ENCODE measurements at places on chromosomes 5 and 9. TPM values are rescaled to one million over a fixed set of nuclear protein-coding genes. Genes with fewer than 3 reads are reported as not detected.
A peak's percentile ranks its signal among the peaks of the same experiment; 100 is the strongest.

- peaks cover 3% of the 10 kb centered on the region for H3K27me3 ChIP-seq
- no peaks in the 10 kb centered on the region for H3K4me1 ChIP-seq
- DNase-seq: no peak
- peaks cover 7% of the 10 kb centered on the region for H3K36me3 ChIP-seq
- H3K4me3 ChIP-seq: no peak overlapping the region
- H3K27ac ChIP-seq: no peak overlapping the region
Observed at GRCh38 chr5:142396436-142397038, 71.7 kb upstream of the SPRY4 start.

GRCh38 chr9:123472862-123473614 is 117.0 kb downstream of the CRB2 start:
- H3K27ac ChIP-seq: no peak overlapping the region
- H3K36me3 ChIP-seq: no peaks in the 10 kb centered on the region
- H3K4me1 ChIP-seq: no peaks in the 10 kb centered on the region
- no peak overlapping the region for H3K4me3 ChIP-seq
- H3K27me3 ChIP-seq: no peaks in the 10 kb centered on the region

GRCh38 chr9:134317790-134318414 is 8.4 kb upstream of the RXRA start:
- H3K4me1 ChIP-seq: no peaks in the 10 kb centered on the region
- no peaks in the 10 kb centered on the region for H3K36me3 ChIP-seq
- peaks cover 14% of the 10 kb centered on the region for H3K27me3 ChIP-seq
- no peak for DNase-seq
- H3K4me3 ChIP-seq: no peak overlapping the region

DNA sequence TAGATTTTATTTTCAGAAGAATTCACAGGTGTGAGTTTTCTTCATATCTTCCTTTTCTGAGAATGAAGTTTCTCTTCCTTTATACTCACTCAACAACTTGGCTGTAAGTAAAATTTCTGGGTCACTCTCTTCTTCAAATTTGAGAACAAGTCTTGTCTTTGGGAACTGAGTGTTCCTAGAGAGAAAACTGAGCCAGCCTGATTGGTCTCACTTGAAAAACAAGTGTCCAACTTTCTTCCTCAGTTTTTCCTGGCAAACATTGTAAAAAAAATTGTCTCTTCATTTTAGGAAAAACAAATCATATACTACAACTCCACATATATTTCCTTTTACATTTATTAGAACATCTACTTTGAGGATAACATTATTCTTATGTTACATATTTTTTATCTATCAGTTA is 156.1 kb upstream of the GHR start:
- H3K27me3 ChIP-seq: peaks cover 2% of the 10 kb centered on the region
- DNase-seq: no peak
- no peak overlapping the region for H3K4me3 ChIP-seq
- no peak overlapping the region for H3K27ac ChIP-seq

DNA sequence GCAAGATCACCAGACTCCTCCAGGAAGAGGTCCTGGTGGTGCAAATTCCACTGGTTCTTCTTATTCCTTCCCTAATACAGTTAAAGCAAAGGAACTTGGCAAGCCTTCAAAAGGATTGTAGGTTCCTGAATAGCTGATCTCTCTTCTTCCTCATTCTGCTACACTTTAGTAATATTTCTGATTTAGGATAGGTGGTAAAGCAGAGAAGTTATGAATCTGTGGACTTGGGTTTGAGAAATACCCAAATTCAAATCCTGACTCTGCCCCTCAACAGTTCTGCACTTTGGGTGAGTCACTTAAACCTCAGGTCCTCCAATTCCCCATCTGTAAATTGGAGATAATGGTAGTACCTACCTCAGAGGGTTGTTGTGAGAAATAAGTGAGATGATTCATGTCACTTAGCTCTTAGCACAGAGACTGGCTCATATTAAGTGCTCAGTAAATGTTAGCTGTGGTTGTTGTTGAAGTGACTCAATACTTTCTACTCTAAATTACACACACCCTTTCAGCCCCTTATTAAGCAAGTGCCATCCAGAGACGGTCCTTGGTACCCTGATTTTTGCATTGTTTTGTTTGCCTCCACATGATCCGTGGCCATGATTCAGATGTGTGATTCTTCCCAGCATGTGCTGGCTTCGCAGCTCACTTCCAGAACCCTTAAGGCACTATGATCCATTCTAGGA is 5.2 kb downstream of the SH3RF2 start:
- no peaks in the 10 kb centered on the region for H3K36me3 ChIP-seq
- peaks cover 52% of the 10 kb centered on the region for H3K27me3 ChIP-seq
- no peak for DNase-seq
- no peak overlapping the region for H3K27ac ChIP-seq
- H3K4me1 ChIP-seq: peaks cover 62% of the 10 kb centered on the region

DNA sequence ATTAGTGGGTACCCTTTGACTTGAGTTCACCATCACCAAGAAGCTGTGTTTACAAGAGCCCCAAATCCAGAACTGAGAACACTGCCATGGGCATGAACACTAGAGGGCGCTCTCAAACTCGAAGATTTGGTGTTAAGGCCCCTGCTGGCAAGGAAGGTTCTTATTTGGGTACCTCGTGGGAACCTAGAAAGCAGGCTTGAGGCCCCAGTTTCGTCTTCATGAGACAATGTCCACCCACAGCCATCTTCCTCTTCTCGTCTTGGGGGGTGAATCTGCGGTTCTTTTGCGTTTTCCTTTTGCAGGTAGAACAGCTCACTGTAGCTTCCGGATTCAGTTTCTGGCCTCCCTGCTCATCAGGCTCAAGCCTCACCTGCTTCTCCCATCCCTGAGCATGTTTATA is 184.0 kb downstream of the SEMA5A start:
- peaks cover 23% of the 10 kb centered on the region for H3K4me1 ChIP-seq
- H3K27me3 ChIP-seq: no peaks in the 10 kb centered on the region
- H3K4me3 ChIP-seq: no peak overlapping the region
- no peaks in the 10 kb centered on the region for H3K36me3 ChIP-seq
- peak overlapping the region; percentile 45 for H3K27ac ChIP-seq

DNA sequence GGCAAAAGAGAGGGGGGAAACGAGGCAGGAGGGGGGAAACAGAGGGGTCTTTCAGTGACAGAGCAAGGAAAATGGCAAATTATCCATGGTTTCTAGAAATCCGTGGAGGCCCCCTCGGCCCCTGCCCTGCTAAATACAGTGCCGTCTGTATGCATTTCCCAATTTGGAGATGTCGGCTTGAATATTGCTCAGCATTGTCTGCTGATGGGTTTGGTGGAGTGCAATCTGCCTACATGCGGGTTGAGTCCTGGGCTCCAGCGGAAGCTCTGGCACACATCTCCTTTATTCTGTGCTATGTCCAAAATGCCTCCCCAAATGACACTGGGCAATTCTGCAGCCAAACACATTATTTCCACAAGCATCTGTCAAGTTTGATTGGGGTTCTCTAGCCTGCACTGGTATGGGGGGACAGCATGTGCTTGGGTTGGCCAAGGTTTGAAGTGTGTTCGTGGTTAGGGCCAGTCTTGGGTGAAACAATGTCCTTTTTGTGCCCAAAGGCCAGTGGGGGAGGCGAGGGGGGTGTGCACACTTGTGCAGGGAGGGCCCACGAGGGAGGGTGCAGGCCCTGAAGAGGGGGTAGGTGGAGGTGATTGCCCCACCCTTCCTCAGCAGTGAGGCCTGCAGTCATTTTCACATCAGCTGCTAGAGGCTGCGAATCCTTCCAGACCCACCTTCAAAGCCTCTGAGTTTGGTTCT is 6.2 kb upstream of the NEUROG1 start:
- no peak for DNase-seq
- H3K27ac ChIP-seq: no peak overlapping the region
- H3K27me3 ChIP-seq: peaks cover 91% of the 10 kb centered on the region
- H3K4me1 ChIP-seq: peaks cover 13% of the 10 kb centered on the region
- H3K4me3 ChIP-seq: no peak overlapping the region

DNA sequence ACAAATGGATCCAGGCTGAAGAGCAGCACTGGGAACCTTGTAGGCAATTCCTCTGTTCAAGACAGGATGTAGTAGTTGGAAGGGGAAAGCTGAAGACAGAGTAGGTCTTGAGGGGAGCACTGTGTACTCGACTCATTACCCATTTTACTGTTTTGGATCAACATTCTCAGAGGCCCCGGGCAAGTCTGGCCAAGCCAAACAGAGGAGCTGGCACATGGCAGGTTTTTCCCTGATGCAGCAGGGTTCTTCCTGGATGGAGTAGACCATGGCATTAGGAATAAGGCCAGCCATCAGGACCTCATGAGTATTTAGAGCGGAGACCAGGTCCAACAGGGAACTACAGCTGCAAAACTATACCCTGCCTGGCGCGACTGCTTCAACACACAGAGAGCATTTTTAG is 4.4 kb downstream of the SVEP1 start:
- H3K4me1 ChIP-seq: no peaks in the 10 kb centered on the region
- DNase-seq: no peak
- H3K27ac ChIP-seq: no peak overlapping the region

TTC23L gene
- total RNA-seq: not detected

FNBP1 gene
- 213 TPM for total RNA-seq

DNAH5 gene
- total RNA-seq: not detected

SLC45A2 gene
- 0.23 TPM for total RNA-seq

ELAVL2 gene
- not detected for total RNA-seq
